ENCODE measurements at places on chromosomes 12 and 14.

DNA sequence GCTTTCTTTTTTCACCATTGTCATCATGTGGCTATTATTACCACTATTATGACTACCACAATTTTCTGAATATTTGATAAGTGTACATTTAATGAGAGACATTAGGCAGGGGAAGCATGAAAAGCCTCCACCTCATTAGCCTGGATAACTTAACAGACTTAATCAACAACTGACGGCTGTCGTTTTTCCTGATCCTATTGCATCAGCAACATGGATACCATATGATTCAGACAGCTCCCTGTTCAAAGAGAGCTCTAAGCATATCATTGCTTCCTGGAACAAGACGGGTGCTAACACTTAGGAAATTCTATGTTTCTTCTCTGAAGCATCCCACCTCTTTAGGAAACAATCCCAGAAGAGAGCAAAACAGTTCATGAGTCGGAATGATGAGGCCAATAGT is 765.2 kb downstream of the NOVA1 start:
- no peak for DNase-seq

GRCh38 chr14:39884091-39884490 is 451.9 kb upstream of the FBXO33 start:
- DNase-seq, result no peak

DNA sequence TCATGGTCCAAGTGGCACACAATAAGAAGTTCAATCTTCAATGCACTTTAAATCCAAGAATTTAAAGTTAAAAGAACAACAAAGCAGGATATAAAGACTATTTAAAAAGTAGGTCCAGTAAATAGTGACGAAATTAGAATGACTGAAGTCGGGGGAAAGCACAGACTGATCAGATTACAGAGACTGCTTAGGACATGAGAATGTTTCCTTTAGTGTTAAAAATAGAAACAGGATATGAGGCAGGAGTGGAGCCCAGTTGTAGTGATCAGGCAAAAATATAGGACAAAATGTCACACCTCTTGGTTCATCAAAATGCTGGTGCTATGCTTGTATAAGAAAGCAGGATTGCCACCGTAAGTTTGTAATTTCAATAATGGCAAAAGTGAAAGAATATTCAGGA is 52.2 kb upstream of the CD163 start:
- no peak for DNase-seq

DNA sequence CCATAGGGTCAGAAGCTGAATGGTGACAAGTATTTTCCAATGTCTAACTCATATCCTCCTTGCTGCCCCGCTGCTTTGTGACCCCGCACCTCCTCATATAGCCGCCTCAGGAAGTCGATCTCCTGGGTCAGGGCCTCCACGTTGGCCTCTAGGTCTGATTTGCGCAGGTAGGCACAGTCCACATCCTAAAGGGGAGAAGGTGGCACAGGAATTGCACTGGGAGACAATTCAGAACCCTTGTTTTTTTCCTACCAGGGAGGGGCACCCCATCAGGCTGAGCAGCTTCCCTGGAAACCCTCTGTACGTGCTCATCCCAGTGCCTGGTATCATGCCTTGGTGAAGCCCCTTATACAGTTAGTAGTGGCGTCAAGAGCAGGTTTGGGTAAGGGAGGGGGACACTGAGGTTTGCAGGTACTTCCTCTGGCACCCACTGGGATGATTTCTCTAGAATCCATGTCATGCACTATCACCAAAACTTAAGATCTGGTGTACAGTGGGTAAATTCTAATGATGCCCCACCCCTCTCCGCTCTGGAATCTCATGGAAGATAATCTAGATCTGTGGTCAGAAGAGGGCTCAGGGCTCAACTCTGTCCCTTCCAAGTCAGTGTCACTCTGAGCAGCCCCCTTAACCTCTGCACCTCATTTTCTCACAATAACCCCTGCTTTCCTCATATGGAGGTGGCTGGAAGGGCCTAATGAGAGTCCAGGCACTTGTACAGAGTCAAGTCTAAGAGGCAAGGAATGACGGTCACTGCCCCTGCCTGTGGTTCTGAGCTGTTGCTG is 20.1 kb upstream of the KRT86 start:
- no peak for DNase-seq

Data from NCI-H510A (cell line).